ENCODE measurements at places on chromosomes 12 and 14.

DNA sequence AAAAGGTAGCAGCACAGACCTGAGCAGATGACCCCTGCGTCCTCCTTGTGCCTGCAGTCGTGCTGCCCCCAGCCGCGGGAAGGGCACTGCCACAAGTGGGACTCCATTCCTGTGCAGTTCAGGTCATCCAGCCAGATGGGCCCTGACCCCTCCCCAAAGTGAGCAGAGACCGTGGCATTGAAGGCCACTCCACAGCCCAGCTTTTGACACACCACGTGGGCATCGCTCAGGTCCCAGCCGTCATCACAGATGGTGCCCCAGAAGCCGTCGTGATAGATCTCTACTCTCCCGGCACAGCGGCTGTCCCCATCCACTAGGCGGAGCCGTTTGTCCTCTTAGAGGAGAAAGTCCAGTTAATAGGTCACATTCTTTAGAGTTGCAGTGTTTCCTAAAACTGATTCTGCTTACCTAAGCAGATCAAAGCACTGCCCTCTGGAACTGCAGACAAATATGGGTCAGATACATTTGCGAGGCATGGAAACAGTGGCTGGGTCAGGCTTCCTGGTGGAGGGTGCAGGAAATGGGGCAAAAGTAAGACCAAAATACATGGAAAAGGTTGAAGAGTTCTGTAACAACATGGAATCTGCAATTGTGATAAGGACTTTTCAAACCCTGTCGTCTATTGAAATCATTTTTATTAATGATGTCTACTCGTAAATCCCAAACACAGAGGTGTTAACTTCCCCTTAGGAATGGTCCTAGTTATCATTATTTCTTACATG lies 69.4 kb downstream of the CD163L1 start:
- no peak for DNase-seq

GRCh38 chr12:21825886-21826617 lies 51.5 kb upstream of the KCNJ8 start:
- DNase-seq: no peak

DNA sequence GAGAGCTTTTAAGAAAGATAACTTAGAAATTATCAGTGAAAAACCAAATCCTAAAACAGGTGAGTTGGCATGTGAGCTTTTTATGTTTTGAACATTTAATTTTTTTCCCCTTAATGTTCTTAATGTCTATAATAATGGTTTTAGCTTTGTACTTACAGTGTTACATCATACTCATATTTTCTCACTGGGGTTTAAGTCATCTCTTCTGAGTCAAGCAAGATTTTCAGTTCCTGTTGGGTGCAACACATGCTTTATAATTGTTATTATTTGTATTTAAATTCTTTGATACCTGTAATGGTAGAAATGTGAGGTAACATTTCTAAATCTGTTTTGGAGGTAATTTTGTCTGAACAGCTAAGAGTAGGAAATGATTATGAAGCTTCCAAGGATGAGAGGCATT lies 113.0 kb downstream of the PLEKHA5 start:
- DNase-seq: no peak

- DNase-seq: no peak
These were observed 15.1 kb downstream of the SUDS3 start for GRCh38 chr12:118391424-118391823.

GRCh38 chr12:100955139-100955538 lies 160.6 kb downstream of the ANO4 start:
- DNase-seq: no peak

DNA sequence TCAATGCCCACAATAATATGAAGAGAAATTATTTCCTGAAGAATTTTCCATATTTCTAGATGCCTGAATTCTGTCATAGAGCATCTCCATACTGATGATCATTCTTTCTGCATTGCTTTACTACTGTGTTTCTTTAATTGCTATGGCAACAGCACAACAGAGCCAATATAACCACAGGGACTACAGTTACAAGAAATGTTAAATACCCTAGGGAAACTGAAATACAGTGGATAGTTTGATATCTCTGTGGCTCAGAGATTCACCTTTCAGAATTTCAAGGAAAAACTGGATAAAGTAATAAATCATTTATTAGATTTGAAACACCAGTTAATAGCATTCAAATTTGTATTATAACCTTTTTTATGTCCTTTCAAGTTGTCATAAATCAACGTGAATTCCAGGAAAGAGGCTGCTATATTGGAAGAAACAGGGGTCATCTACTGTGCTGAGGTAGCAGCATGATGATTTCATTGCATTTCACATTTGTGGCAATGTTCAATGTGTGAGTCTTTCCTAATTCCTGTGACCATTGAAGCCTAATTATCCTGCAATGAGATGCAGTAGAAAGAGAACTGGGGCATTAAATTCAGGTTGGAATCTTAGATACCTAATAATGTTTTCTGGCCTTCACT lies 267.1 kb downstream of the LRFN5 start:
- no peak for DNase-seq

GRCh38 chr12:93019212-93019927 lies 90.3 kb upstream of the EEA1 start:
- DNase-seq: no peak

DNA sequence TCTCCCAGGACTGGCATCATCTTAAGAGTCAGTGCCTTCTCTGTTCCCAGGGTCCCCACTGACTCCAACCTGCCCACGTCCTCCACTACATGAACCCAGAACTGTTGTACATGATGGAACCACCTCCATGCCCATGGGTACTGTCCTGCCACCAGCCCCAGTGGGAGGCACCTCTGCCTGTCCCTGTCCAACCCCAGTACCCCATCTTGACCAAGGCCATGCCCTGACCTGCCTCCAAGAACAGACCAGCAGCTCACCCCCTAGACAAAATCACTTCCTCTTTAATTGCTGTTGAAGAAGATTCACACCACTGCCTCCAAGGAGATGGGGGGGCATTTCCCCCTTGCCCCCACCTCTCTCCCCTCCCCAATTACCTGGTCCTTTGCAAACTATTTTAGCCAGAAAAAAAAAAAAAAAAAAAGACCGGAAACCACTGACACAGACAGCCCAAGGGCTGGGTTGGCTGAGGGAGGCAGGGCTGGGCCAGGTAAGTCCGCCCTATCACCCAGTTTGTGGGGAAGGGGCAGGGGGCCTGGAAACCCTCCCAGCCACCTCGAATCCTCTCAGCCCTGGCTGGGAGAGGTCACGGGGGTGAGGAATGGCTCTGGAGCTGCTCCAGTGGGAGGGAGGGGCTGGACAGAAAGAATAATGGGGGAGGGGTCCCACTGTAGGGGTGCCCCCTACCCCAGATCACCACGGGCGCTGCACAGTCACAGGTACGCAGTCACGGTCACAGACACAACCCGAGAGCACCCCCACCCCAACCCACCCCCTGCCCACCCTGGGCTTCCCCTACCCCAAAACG lies 13.4 kb downstream of the AGAP2 start:
- DNase-seq: no peak

DNA sequence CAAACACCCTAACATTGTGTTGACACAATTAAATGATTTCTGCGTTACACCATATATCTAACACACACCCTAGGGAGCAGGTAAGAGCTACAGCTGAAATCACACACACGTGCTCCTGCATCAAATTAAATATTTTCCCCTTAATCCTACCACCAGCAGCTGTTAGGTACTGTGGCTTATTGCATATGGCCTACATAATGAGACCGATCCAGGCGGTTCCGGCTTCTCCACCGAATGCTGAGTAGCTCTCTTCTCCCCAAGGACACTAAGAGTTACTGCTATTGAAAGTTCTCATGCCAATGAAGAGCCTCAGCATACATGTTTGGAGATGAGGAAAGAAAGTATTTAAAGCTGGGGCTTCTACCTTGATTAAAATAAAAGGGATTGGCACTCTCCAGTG lies 472.2 kb upstream of the STXBP6 start:
- DNase-seq: no peak

- no peak for DNase-seq
These were observed 103.5 kb downstream of the MED13L start for GRCh38 chr12:116174006-116174405.

GRCh38 chr14:68622856-68623255 lies 170.0 kb downstream of the ZFP36L1 start:
- no peak for DNase-seq

DNA sequence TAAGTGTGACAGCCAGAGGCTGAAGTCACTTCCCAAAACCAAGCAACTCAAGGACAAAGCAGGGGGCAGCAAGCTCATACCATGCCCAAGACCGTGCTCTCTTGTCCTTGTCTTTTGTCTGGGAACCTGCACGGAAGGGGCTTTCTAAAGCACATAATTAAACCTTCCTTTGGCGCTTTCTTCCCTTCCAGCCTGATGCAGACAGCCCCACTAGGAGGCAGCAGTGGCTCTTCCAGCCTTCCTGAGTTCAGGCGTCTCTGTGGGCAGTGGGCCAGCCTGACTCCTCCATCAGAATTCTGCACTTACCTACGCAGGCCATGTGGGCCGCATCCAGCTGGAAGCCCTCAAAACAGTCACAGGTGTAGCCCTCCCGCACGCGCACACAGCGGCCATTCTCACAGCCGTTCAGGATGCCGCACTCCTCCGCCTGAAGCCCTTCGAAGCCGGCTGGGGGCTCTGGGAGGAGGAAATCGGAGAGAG lies 7.6 kb downstream of the ISCA2 start:
- DNase-seq: no peak

- DNase-seq: no peak
These were observed 212.2 kb downstream of the DUSP6 start for GRCh38 chr12:89140141-89140540.

GRCh38 chr12:130639476-130640424 lies 76.3 kb downstream of the RIMBP2 start:
- no peak for DNase-seq

DNA sequence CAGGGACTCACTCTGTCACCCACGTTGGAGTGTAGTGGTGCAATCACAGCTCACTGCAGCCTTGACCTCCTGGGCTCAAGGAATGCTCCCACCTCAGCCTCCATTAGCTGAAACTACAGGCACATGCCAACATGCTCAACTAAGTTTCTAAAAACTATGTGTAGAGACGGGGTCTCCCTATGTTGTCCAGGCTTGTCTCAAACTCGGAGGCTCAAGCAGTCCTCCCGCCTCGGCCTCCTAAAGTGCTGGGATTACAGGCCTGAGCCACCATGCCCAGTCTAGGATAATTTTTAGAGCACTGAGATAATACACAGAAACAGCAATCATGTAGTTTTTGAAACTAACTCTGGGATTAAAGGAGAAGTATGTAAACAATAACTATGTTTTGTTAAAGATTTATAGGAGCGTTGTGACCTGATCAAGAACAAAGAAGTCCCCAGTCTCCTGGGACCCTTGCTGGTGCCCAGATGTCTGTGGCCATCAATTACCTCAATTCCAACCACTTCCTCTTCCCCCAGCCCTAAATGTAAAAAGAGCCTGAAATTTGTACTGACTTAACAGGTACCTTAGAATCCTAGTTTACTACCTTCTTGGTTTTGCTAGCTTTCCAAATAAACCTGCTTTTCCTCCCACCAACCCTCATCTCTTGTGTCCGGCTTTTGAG lies 28.9 kb upstream of the EGLN3 start:
- no peak for DNase-seq

DNA sequence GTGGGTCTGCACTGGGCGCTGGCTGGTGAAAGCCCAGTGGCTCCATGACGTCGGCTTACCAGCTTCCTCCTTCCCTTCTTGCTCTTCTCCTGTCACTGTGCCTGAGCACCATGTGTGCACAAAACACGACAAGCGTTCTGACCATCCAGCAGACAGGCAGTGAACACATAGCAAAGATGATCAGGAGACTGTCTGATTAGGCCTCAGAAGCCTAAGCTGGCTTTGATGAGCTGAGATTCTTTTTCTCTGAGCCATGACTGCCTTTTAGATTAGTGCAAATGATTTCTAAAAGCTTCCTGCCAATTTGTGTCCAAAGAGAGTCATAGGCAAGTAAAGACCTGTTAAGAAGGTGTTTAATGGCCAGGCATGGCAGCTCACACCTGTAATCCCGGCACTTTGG lies 83.1 kb downstream of the AACS start:
- DNase-seq: no peak

DNA sequence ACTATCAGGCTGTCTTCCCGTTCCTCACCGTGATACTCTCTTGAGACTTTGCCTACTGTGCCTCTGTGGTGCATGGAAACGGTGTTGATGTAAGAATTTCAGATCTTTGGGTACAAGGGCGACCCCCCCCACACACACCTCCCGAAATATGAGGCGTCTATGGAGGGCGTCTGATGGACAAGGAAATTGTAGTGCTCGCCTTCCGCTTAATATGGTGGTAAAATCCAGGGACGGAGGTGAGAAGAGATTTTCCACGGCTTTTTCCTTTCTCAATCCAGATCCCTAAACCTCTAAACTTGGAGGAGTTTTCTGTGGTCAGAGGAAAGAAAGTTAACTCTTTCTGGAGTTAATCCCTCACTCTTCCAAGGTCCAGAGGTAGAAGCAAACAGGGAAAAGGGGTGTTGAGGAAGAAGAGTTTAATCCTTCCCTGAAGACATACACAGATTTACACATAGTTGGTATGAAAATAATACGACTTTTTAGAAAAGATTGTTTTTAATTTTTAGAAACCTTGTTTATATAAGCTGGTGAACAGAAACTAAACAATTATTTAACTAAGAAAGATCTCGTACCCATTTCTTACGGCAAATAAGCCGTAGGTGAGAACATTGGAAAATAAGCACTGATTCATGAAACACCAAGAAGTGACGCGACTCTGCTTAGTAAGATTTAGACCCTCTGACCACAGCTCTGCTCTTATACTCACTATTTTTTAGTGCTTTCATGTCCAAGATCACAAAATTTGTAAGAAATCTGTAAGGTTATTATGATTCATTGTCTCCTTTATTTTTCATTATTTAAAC lies 23.1 kb upstream of the RNASE12 start:
- no peak for DNase-seq

GRCh38 chr14:37515771-37516170 lies 79.3 kb downstream of the FOXA1 start:
- DNase-seq: no peak

GRCh38 chr12:110199339-110200123 lies 75.4 kb downstream of the IFT81 start:
- DNase-seq: no peak

DNA sequence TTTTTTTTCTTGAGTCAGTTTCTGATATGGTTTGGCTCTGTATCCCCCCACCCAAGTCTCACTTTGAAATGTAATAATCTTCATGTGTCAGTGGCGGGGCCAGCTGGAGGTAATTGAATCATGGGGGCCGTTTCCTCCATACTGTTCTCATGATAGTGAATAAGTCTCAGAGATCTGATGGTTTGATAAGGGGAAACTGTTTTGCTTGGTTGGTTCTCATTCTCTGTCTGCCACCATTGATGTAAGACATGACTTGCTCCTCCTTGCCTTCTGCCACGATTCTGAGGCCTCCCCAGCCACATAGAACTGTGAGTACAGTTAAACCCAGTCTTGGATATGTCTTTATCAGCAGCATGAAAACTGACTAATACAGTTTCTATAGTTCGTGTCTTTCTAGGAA lies 42.9 kb downstream of the WNK1 start:
- DNase-seq: no peak

DNA sequence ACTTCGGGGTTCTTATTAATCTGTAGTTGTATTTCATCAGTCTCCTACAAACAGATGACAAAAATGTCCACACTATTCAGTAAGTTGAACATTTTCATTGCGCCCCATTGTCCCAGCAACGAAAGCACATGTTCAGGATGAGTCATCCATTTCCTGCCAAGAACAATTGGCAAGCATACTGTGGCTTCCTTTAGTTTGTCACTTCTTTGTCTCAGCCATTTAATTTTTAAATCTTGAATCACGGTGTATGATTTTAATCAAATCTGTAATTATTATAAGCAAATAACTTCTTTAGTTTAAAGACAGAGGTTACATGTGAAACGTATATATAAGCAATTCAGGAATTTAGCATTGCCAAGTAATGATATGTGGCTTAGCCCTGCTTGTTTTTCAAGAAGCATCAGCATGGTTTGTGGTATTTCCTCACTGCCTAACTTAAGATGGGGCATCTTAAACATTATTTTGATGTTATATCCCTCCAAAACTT lies 211.3 kb upstream of the KRR1 start:
- DNase-seq: no peak

Measured in esophagus squamous epithelium (tissue), 5 donors.